ENCODE measurements at places on chromosomes 13 and 19.

DNA sequence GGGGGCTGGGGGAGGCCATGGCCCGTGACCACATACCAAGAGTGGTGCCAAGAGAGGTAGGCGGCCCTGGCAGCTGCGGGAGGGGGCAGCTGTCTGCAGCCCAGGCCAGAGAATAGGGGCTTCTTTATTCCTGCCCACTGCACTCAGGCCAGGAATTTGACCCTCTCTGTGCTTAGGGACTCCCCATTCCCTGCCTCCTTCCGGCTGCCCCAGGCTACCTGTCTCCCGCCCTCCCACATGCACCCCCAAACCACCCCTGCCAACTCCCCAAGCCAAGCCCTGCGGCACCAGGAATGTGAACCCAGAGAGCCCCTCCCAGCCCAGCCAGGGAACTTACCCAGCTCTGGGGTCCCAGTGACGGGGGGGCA is 687 bp downstream of the PLEKHA4 start:
- no peak for DNase-seq

DNA sequence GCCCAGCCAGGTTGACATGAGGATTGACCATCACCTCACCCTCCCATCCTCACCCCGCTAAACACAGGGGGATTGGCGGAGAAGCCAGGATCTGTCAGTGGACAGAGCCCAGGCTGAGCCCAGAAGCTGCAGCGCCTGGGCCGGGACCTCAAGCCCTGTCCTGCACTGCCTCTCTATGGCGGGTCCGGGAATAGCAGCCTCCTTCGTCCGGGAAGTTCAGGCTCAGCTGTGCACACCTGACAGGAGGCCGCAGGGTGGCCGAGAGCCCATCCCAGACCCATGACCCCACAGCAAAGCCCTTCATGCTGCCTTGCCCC is 67.8 kb downstream of the SPACA7 start:
- DNase-seq, result peak; percentile 33

GRCh38 chr13:37383046-37383445 is 215.5 kb downstream of the POSTN start:
- no peak for DNase-seq

DNA sequence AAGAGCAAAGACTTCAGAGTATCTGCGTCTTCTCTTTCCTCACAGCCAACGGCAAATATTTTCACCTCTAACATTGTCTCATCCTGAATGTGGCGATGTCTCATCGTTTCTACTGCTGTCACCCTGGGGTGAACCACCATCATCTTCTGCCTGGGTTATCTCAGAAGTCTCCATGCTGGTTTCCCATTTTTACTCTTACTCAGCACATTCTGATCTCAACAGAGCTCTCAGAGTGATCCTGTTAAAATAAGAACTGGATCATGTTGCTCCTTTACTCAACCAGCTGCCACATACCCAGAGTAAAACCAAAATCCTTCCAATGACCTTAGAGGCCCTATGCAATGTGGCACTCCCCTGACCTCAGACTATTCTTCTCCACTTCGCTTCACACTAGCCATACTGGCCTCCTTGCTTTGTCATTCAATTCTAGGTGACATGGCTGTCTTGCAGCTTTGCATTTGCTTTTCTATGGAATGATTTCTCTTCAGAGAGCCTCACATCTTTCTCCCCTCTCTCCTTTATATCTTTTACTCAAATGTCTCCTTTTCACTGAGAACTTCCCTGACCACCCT is 7.8 kb upstream of the OLFM4 start:
- no peak for DNase-seq

- no peak for DNase-seq
Observed at GRCh38 chr13:20311596-20311995, 79.5 kb upstream of the GJB6 start.

GRCh38 chr13:114323349-114323748 is 9.0 kb downstream of the CHAMP1 start:
- DNase-seq, result no peak

DNA sequence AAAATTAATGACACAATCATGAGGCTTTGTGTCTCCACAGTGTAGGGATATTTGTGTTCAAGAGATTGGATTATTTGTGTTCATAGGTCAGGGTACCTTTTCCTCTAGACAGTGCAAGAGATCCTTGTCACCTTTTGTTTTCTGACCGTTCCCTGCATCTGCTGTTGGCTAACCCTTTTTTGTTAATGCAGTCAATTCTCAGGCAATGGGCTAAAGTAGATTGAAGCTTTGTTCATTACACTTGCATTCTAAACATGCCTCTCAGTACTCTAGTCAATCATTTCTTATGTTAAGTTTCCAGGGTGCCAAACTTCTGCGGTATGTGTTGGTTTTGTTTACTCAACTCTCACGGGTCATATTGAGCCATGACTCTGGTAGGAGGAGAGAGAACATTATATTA is 1.8 kb upstream of the MED4 start:
- no peak for DNase-seq

GRCh38 chr19:36547001-36547732 is 19.1 kb upstream of the ZNF260 start:
- no peak for DNase-seq

DNA sequence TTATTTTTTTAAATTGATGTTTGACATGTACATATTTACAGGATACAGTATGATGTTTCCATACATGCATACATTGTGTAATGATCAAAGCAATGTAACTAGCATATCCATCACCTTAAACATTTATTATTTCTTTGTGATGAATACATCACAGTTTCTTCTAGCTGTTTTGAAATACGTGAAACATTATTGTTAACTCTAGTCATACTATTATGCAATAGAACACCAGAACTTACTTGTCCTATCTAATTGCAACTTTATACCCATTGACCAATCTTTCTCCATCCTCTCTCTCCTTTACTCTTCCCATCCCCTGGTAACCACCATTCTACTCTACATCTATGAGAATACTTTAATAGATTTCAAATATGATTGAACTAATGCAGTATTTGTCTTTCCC is 1942.7 kb downstream of the PCDH9 start:
- DNase-seq, result no peak

DNA sequence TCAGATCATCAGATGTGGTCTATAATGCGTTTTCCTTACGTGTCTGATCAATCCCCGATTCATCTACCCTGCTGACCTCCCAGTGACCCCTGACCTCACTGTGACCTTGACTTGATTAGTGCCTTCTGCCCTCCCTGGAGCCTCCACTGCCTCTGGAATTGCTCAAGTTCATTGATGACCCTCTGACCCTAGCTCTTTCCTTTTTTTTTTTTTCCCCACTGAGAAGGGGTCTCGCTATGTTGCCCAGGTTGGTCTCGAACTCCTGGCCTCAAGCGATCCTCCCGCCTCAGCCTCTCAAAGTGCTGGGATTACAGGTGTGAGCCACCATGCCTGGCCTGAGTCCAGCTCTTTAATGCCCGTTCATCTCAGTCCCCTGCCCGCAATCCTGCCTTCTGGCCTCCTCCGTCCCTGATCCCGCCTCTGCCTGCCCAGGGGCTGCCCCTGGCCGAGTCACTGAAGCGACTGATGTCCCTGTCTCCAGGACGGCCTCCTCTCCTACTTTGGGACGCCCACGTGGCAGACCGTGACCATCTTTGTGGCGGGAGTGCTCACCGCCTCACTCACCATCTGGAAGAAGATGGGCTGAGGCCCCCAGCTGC is 4.0 kb upstream of the FTL start:
- DNase-seq, result no peak

DNA sequence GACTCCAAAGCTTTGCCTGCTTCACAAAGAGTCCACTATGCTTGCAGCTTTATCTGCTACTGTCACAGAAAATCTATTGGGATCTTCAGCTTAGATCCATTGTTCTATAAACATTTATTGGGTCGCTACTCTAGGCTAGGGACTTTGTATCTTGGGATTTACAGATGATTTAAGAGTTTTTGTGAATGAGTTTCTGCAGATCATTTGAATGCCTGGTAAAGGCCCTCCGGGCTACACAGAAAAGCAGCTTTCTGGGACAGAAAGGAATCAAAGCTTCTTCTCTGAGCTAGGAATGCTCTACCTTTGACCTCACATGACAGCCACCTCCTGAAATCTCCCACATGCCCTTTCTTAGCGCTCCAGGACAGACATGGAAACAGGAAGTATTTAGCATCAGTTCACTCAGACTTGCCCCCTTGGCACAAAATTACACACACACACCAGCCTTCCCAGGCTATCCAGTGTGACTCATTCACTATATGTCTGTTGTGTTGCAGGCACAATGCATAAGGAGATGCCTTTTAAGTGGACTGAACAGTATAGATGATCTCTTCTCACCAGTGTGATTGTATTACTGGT is 492.4 kb downstream of the DACH1 start:
- DNase-seq, result no peak

DNA sequence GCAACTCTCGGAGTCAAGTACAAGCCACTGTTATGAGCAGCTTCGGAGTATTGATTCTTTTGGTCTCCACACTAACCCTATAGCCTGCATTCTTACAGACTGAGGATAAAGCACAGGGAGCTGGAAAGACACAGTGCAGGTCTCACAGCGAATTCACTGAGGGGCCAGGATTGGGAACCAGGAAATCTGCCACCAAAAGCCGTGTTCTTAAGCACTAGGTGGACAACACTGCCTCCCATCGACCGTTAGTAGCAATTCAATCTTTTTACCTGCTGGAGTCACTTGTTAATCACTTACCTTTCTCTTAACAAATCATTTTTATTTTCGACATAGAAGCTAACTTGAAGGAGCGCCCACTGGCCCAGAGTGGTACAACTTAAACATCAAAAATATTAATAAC is 6.3 kb downstream of the PMIS2 start:
- peak; percentile 58 for DNase-seq

GRCh38 chr19:38172001-38172400 is 52.0 kb downstream of the DPF1 start:
- DNase-seq, result no peak

DNA sequence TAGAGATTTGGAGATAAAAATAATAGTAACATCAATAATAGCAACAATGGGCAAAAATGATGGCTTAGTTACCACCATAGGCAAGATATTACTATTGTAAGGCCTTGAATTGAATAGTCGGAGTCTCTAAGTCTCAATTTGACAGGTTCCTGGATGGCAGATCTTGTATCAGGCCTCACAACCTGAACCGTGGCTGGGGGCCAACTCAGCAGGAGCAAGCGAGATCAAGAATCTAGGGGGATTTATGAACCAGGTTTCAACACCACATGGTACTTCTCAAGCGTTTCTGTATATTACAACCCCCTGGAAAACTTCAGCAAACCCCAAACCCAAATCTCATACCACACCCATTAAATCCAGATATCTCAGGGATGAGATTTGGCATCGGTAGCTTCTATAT is 573.8 kb downstream of the LIG4 start:
- DNase-seq, result no peak

DNA sequence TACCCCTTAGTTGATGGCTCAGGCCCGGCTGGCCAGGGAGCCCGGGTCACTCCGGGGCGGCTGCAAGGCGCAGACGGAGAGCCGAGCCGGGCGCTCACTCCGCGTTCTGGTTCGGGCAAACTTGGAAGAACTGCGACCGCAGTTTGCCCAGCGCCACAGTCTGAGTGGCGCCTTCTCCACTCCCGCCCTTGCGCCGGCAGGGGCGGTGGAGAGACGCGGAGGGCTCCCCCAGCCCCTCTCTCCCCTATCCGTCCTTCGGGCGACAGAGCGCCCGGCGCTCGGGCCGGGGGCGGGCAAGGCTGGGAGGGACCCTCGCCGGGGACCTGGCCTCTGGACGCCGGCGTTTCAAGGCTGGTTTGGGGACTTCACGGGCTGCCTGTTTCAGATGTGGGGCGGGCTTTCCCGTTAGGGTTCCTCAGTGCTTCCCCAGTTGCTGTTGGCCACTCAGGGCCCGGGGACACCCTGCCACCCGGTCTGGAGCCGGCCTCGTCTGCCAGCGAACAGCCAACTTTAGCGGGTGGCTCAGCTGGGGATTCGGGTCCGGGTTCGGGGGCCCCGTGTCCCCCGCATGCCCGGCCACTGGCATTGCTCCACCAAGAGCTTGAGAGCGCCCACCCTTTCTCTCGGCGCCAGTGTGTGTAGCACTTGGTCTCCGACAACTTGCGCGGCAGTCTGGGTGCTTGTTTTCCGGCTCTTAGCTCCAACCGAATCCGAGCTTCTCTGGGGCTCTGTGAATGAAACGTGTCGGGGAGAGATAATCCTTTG is 1.5 kb downstream of the GPC6 start:
- DNase-seq, result peak; percentile 91

DNA sequence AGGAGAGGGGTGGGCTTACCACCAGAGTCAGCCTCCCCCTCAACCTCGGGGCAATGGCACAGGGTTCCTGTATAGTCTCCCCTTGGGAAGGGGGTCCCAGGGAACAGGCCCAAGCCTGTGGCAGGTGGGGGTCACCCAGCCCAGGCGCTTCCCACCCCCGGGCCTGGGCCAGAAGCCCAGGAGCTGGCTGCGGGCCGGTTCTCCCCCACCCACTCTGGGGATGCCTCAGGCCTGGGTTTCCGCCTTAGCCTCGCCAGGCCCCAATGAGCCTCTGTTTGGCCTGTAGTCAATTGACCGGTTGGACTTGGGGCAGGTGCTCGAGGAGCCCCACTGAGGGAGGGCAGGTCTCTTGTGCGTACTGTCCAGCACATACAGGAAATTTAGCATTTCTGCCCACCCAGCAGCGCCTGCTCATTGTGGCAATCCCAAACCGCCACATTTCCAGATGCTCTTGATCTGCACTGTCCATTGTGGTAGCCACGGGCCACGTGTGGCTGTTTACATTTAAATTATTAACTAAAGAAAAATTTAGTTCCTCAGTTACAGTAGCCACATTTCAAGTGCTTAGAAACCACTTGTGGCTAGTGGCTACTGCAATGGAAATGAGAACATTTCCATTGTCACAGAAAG is 9.9 kb downstream of the LYL1 start:
- DNase-seq, result no peak
